ENCODE measurements at places on chromosomes 7 and 10.

DNA sequence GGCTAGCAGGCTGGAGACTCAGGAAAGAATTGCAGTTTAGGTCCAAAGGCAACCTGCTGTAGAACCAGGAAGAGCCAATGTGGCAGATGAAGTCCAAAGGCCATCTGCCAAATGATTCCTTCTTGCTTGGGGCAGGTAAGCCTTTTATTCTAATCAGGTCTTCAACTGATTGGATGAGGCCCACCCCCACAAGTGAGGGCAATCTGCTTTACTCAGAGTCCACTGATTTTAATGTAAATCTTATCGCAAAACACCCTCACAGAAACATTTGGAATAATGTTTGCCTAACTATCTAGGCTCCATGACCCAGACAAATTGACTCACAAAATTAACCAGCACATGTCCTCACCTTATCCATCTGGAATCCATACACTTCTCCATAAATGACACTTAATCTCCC is 7.8 kb downstream of the GIMAP8 start:
- DNase-seq, result no peak

GRCh38 chr7:140214075-140214684 is 37.4 kb upstream of the KDM7A start:
- peak; percentile 14 for DNase-seq

- no peak for DNase-seq
Observed at GRCh38 chr10:15735763-15736162, 16.0 kb upstream of the ITGA8 start.

DNA sequence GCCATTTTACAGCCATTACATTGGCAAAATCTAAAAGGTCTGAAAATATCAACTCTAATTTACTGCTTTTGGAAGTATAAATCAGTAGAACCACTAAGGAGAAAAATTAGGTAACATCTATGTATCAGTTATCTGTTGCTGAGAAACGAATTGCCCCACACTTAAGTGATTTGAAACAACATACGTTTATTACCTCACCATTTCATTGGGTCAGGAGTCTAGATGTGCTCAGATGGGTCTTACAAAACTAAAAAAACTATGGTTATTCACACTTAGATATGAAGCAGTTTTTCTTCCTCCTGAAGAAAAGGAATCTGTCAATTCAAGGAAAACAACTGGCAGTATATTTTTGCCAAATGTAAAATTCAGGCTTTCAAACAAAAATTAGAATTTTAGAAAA is 80.1 kb upstream of the APBB1IP start:
- DNase-seq, result no peak

DNA sequence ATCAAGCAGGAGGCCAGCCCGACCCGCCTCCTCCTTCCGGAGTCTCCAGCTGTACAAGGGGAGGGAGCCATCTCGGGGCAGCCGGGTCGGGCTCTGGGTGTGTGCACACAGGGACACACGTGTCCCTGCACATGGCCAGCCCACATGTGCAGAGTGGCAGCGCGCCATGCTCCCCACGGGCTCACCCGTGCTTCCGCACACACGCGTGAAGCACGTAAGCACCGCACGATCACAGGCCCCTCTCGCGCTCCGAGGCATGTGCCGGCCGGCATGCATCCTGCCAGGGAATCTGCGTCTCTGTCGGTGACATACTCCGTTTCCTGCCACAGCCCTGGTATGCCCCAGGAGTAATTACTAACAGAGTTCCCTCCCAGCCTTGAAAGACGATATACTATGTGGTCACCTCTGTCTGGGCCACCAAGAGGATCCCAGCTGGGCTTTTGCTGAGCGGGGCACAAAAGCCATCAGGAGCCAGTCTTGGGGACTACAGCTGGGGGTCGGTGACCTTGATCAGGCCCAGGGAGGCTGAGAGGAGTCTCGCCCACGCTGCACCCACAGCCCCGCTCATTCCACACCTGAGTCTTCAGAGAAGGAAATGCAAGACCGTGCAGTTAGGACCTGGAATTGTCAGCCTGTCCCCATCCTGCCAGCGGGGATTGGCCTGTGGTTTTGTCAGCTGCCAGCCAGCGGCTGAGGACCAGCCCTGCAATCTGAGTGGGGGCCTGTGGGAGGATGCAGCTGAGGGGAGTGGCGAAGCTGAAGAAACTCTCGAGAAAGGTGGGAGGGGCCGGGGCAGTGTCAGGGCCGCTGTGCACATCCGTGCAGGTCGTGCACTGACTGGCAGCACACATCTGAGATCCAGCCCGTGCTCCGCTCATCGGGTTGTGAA is 11.0 kb upstream of the LFNG start:
- DNase-seq, result peak; percentile 51

GRCh38 chr10:28530751-28531150 is 2.2 kb upstream of the WAC start:
- DNase-seq, result no peak

- no peak for DNase-seq
Observed at GRCh38 chr7:24831240-24831639, 74.0 kb upstream of the GSDME start.

- no peak for DNase-seq
Observed at GRCh38 chr7:2923886-2924574, 79.9 kb upstream of the GNA12 start.

GRCh38 chr10:33067481-33067880 is 109.5 kb upstream of the ITGB1 start:
- DNase-seq, result no peak

DNA sequence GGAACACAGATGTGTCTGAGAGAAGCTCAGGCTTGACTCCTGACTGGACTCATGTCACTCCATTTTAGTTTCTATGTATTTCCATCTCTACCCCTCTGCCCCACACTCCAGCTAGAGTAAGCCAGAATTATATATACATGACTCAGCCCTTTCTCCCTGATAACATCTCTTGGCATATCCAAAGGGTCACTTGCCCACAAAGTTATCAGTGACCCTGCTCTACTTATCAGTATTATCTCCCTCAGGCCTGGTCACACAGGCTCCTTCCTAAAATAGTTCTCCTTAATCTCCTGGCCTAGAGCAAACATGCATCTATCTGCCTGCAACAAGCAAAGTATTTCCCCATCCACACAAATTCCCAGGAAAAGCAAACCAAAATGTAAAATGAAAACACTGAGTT is 598.3 kb downstream of the SUGCT start:
- no peak for DNase-seq

GRCh38 chr7:98240961-98241673 is 10.9 kb downstream of the TECPR1 start:
- no peak for DNase-seq

GRCh38 chr7:35365523-35365922 is 111.6 kb upstream of the TBX20 start:
- DNase-seq, result no peak

- DNase-seq, result no peak
Observed at GRCh38 chr10:21824409-21824808, 179.1 kb downstream of the DNAJC1 start.

DNA sequence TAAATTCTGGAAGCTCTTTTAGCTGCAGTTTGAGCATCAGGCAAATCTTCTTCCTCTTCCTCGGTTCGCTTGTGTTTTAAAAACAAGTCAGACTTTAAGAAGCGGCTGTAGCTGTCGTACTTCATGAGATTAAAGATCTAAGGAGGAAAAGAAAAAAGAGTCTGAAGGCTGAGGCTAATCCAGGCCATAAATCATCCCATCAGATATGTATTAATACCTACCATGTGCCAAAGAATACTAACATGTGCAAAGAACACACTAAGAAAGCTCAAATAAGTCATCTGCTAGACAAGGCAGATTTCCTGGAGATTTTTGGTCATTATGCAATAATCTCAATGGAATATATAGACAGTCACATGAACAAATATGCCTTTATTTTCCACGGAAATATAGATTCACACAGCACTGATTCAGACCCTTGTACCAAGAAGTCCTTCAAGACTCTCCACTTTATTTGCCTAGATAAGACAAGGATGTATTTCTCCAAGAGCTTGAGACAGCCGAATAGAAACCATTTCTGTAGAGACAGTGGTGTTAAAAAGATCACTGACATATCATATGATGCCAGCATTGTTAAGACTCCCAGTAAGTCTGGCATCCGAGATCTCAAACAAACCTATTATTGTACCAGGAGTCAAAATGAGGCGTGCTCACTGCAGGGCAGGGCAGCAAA is 42.3 kb downstream of the RGS10 start:
- no peak for DNase-seq

GRCh38 chr10:1169981-1170866 is 114.0 kb downstream of the WDR37 start:
- DNase-seq, result no peak

DNA sequence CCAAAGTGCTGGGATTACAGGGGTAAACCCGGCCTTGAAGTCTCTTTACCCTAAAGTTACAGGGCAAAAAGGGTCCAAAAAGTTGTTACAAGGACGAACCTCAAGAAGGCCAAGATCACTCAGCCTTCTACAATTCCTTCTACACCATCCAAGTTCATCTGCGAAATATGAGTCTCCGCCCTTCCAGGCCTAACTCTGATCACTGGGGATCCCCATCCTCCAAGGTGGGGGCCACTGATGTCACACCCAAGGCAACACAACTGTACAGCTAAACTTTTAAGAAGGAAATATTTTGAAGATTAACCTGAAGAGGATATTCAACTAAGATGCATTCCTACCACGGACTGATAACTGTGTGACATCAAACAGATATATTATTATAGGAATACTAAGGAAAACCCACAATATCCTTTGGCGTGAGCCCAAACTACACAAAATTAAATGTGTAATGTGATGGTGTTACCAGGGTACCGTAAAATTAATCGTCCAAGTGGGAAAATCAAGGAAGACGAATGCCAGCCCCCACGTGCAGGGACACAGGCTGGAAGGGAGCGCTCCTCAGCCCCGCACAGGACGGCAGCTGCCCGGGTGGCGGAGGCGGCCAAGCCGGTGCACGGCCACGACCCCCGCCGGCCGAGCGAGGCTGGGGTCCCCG is 1.0 kb downstream of the PAXIP1 start:
- DNase-seq, result no peak

DNA sequence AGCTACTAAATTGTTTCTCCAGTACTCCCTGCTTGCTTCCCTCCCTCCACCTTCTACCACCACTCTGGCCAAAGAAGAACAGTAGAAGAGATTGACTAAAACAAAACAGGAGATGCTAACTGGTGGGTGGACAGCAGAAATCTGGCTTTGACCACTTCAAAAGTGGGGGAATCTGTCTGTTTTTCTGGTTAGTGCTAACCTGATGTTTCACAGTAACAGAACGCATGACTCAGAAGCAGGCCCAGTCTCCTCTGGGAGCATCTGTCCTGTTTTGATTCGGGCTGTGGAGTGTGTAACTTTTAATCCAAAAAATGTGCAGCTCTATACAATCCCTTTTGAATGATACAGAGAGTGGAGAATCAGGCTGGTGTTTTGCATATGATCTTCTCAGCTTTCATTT is 32.7 kb upstream of the ZNF438 start:
- DNase-seq, result no peak

DNA sequence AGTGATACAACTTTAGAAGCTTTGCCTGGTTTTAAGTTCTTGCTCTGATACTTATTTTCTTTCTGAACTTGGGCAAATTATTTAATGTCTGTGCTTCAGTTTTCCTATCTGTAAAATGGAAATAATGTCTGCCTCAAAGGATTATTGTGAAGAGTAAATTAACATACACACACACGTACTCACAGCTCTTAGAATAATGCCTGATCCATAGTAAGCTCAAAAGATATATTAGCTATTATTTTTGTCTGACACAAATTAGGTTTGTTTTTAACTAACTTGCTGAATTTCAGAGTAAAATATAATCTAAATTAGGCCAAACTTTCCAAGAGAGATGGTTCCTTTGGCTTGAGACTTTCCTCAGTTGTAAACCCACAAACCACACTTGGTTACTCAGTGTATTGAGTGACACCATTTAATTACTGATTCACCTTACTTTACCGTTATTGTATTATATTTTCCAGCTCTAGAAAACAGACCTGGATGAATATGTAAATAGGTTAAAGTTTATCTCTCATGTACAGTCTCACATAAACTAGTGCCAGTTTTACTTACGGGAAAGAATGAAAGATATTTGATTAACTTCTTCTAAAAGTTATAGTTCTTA is 50.4 kb downstream of the VTI1A start:
- no peak for DNase-seq
